ENCODE measurements at places on chromosomes 2 and 18.

GRCh38 chr2:232521959-232522622 lies 1.9 kb downstream of the PRSS56 start:
- DNase-seq, result no peak

DNA sequence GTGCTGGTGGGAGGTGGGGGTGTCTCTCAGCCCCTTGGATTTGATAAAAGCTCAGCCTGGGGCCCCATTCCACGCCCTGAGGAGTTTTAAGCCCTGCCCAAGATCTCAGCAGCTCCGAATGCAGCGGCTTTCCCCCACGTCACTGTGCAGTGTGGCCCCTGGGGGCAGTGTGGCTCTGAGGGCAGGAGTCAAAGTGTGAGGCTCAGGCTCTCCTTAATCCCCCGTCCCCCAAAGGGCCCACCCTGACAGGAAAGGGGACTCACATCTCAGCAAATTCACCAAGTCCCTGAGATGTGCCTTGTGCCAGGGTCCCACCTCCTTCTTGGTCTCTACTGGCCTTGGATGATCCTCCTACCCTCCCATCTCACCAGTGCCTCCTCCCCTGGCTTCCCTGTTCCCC lies 25.2 kb downstream of the NPPC start:
- no peak for DNase-seq

- peak; percentile 38 for DNase-seq
Observed at GRCh38 chr2:88903749-88904353, 212.4 kb downstream of the RPIA start.

GRCh38 chr18:59484561-59485328 lies 125.7 kb upstream of the LMAN1 start:
- no peak for DNase-seq

DNA sequence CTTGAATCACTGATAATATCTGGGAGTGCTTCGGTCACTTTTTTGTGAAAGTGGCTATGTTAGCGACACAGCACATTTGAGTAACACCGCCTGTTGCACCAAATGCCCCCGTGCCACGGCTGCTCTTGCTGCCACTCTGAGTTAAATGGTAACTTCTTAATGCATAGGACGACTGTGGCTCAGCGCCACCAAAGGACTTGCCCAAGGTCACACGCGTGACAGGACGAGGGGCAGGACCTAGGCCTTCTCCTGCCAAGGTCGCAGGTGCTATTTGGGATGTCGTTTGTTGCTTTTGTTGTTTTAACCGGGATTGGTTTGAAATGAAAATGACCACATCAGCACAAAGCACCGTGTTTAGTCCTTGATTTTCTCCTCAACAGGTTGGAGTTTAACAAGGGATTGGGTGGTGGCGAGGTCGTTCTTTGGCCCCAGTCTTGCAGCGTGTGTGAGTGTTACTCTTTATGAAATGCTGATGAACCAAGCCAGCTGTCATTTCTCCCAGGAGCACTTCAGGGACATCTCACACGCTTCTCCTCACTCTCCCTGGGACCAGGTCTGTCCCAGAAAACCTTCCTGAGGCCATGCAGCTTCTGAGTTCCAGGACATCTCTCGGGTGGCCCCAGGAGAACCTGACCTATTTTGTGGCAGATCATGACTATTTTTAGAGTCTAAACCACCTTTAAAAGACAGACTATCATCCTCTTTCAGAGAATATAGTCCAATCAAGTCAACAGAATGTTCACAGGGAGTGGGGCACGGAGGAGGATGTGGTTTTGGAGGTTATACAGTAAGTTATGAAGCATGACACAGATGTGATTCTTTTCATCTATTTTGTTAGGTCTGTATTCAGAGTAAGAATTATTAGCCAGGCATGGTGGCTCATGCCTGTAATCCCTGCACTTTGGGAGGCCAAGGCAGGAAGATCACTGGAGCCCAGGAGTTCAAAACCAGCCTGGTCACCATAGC lies 49.9 kb downstream of the MTCL1 start:
- peak; percentile 52 for DNase-seq

- DNase-seq, result no peak
Observed at GRCh38 chr18:79954791-79955190, 3.3 kb upstream of the SLC66A2 start.

All from kidney glomerular epithelial cell (primary cell).